Brain pericyte (primary cell): ENCODE measurements at places on chromosomes 1 and 21.

GRCh38 chr1:33667386-33668282 lies 195.2 kb downstream of the ZSCAN20 start:
- DNase-seq: no peak

DNA sequence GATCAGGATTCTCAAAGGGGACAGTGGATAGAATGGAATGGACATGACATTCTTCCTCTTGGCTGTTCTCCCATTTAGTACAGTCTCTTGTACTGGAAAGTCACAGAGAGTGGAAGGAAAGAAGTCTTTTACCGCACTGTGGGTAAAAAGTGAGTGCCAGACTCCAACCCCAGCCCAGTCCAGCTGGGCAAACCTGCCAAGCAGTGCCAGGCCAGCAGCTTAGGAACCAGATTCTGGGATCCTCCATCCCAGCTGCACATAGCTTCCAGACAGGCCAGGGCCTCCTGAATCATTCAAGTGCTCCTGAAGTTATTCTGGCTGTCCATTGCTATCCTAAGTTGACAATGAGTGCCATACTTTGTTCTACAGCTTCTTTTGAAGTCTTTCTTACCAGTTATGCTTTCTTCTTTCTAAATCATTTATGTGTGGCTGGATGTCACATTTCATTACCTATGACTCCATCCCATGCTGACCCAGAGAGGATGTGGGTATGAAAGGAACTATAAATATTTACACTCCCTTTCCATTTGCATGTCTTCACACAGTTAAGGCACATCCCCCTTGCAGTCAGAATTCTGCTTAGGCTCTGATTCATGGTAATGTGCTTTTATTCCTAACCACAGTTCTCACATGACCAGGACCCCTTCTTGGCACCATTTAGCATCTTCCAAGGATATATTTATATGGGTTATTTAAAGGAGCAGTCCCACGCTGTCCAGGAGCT lies 88.9 kb downstream of the AK5 start:
- DNase-seq: peak; percentile 41

DNA sequence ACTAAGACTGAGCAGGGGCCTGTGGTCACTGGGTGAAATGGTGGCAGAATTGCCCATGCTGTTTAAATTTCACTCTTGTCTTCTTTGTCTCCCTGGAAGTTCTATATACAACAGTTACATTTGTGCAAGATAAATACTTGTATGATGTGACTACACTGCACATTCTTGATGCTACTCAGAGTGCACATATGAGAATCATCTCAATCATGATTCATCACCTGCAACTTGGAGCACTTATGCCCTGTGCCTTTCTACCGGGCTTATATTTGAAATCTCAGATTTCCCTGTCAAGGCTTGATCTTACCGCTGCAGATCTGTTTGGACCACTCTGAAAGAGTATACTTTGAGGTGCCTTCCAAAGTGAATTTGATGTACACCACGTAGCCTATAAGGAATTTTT lies 10.6 kb downstream of the PGM1 start:
- no peak for DNase-seq

DNA sequence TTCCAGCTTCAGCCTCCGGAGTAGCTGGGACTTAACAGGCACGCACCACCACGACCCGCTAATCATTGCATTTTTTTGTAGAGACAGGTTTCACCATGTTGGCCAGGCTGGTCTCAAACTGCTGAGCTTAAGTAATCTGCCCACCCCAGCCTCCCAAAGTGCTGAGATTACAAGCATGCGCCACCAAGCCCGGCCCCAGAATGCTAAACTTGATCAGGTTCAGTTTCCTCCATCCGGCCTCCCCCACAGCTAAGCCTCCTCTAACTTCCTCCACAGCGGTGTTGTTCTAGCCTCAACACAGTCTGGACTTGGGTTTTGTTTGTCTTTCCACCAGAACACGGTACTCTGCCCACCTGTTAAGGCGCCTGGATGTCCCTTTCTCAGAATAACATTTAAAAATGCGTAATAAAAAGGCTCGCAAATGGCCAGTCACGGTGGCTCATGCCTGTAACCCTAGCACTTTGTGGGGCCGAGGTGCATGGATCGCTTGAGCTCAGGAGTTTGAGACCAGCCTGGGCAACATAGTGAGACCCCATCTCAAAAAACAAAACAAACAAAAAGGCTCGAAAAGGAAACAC lies 2.4 kb downstream of the PARP1 start:
- no peak for DNase-seq

GRCh38 chr1:64502931-64503330 lies 33.0 kb downstream of the CACHD1 start:
- DNase-seq: no peak

DNA sequence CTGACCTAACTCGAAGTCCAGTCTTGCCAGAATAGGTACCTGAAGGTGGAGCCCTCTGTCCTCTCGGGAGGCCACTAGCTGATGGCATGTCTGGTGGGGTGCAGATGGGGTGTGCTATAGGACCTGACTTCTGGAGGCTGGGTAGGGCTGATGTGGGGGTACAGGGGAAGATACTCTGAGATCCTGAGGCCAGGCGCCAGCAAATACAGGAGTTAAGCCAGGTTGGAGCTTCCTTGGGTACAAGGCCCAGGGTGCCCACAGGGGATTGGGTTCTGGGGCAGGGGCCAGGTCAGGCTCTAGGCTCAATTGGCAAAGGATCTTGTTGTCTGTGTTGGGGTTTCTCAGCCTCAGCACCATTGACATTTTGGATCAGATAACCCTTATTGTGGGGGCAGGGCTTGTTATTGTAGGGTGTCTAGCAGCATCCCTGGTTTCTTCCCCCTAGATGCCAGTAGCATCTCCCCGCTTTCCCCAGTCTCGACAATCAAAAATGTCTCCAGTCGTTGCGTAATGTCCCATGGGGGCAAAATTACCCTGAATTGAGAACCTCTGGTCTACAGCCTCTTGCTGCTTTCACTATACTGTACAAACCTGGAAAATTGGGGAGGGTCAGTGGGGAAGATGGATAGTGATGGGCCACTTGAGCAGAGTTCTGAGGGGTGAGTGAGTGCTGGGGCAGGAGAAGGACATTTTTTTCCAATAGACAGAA lies 9.2 kb downstream of the PTPRF start:
- no peak for DNase-seq

- no peak for DNase-seq
These were observed 6.2 kb downstream of the SLC26A9 start for GRCh38 chr1:205936846-205937586.

DNA sequence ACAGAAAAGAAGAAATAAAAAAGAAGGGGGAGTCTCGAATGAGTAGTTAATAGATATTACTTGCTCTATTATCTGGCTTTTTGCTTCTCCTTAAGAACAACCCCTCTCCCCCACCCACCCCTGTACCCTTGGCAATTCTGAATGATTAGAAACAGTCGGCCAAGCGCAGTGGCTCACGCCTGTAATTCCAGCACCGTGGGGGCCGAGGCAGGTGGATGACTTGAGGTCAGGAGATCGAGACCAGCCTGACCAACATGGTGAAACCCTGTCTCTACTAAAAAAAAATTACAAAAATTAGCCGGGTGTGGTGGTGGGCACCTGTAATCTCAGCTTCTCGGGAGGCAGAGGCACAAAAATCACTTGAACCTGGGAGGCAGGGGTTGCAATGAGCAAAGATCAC lies 42.7 kb downstream of the GATAD2B start:
- DNase-seq: no peak

- no peak for DNase-seq
These were observed 32.9 kb downstream of the UROD start for GRCh38 chr1:45044916-45045315.

DNA sequence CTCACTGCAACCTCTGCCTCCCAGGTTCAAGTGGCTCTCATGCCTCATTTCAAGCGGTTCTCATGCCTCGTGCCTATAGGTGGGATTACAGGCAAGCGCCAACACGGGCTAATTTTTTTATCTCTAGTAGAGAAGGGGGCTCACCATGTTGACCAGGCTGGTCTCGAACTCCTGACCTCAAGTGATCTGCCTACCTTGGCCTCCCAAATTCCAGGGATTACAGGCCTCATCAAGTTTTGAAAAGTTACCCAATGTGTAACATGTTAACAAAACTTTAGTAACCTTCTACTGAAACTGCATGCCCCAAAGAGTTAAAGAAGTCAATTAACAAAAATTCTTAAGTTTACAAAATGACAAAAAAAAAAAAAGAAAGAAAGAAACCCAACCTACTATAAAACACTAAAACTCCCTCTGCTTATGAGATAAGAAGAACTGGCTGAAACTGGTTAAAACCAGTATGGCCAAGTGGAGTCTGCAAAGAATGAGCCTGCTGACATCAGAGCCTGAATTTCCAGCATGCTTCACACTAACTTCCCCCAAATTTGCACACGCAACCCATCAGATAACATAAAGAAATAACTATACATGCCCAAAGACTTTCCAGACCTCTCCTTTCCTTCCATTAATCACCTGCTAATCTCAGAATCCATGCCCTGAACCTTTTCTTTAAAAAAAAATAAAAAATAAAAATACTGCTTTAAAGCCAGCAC lies 25.5 kb upstream of the PSMG1 start:
- DNase-seq: no peak

DNA sequence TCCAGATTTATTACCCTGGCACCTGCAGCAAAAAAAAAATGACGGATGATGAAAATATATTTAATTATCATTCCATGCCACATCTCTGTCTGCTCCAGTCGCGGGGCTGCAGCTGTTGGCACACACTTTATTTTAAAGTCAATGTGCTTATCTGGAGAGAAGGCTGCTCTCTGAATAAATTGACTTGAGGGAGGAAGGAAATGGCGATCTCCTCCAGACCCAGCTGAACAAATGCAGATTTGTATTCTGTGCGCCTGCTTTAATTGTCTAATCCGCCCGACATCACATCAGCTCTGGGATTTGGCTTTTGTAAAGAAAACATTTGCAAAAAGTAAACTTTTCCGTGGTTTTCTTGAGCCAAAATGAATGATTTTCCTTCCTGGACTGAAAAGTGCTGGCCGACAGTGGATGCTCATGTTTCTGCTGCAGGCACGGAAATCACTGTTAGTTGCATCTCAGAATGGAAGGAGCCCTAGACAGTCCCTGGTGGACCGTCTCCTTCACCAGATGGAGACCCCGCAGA lies 150.2 kb downstream of the CAMTA1 start:
- DNase-seq: no peak
